ENCODE measurements at places on chromosomes 11 and 22.

DNA sequence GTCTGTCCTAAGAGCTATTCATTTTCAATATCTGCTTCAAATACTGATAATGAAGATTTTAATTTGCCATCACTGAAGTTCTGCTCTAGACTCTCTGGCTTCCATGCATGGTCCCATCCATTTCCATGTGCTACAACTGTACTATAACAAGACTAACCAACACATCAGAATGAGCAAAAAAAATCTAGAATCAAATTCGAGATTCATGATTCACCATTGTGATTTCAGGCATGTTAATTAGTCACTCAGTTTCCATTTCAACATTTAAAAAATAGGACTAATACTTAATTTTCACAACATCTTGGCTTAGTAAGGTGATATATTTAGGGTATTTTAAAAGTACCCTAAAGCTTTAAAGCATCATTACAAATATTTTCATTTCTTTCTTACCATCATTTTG, 22.8 kb downstream of the PICALM start:
- no peak for DNase-seq

- DNase-seq, result no peak
Observed at GRCh38 chr11:655036-655726, 18.1 kb downstream of the DRD4 start.

GRCh38 chr11:105046898-105047579, 1.9 kb upstream of the CARD16 start:
- no peak for DNase-seq

- peak; percentile 13 for DNase-seq
Observed at GRCh38 chr11:19938169-19938856, 222.0 kb downstream of the DBX1 start.

- no peak for DNase-seq
Observed at GRCh38 chr11:128804481-128804880, 62.6 kb downstream of the KCNJ1 start.

GRCh38 chr11:36791957-36792356, 193.9 kb upstream of the RAG2 start:
- no peak for DNase-seq

- DNase-seq, result no peak
Observed at GRCh38 chr11:16956538-16957153, 57.6 kb downstream of the PLEKHA7 start.

GRCh38 chr11:114296605-114297372, 590 bp downstream of the NNMT start:
- DNase-seq, result no peak

DNA sequence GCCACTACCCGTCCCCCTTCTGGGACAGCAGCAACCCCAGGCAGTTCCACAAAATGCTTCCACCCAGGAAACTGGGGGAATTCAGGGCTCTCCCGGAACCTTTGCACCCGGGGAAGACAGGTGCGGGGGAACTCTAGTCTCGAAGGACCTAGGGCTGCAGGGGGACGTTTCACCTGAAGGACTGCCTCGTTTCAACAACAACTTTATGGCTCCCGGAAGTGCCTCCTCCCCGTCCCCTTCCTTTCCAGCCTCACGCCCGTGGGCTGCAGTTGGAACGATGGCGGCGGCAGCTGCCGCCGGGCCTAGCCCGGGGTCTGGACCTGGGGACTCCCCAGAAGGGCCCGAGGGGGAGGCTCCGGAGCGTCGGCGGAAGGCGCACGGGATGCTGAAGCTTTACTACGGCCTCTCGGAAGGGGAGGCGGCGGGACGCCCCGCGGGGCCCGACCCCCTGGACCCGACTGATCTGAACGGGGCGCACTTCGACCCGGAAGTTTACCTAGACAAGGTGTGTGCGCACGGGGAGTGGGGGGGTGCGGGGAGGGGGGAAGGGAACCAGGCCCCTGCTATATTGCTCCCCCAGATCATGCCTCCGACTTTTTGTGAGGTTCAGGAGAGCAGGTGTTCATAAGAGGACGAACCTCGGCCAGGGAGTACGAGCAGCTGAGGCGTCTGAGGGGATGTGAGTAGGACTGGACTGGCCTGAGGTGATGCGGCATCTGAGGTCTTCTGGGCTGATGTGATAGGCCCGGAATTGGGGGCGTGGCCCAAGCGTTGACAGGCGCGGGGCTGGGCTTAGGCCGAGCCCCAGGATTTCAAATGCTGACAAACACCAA, at the start of gene VPS51:
Gene VPS51, plus strand, starts transcription at position 241 of the 833 bp plus-strand sequence. Its CDS starts 37 bp downstream, at position 278.
- DNase-seq, result peak; percentile 88

DNA sequence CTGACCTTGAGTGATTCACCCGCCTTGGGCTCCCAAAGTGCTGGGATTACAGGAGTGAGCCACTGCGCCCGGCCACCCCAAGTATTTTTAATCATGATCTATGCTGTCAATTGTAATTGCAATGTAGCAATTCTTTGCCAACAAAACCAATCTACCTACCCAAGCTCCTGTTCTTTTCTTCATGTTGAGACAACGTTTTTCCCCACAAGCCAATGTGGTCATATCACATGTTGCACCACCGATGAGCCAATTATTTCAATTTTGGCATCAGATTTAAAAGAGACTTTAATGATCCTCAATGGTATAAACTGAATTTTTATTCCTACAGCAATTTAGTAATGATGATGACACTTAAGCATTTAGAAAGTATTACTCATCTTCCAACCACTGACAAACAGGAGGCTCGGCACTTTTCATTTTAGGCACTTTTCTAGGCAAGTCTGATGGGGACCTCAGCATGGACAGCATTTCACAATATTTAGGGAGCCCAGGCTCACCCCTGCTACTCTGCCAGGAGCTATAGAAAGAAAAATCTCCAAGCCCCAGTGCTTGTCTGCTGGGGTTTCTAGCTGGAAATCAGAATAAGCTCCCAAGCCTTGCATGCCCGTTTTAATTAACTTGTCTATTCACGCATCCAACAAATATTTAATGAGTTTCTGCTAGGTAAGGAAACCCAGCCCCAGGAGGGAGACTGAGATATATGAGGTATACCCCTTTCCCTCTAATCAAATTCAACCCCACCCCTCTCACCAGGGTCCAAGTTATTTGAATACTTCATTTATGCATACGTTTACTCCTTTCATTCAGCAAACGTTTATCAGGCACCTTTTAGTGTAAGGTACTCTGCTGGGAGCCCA, 291.4 kb downstream of the ST3GAL4 start:
- DNase-seq, result no peak

DNA sequence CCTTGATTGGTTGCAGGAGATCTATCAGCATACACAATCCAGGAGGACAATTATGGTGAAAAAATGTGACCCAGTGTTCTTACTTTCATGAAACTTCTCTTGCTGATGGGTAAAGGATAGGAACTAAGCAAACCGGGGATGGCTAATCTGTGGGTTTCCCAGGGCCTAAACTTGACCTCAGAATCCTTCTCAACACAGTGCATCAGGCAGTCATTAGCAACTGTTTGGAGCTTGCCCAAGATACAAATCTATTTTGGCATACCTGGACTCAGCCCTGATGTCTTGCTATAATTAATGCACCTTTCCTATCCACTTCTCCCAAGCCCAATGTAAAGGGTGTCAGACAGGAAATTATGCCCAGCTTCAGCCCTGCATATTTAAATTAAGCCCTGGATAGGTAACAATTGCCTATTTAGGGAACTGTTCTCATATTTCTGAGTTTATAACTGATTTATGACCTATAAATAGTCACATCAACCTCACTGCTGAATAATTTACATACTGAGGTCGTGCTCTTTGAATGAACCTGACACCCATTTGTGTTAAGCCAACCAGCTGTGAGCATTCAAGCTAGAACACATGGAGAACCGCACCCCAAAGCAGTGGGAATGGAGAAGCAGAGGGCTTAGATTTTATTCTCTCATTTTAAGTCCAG, 9.2 kb upstream of the PHF21A start:
- no peak for DNase-seq

GRCh38 chr22:24003887-24004286, 1.4 kb downstream of the GSTT4 start:
- no peak for DNase-seq

DNA sequence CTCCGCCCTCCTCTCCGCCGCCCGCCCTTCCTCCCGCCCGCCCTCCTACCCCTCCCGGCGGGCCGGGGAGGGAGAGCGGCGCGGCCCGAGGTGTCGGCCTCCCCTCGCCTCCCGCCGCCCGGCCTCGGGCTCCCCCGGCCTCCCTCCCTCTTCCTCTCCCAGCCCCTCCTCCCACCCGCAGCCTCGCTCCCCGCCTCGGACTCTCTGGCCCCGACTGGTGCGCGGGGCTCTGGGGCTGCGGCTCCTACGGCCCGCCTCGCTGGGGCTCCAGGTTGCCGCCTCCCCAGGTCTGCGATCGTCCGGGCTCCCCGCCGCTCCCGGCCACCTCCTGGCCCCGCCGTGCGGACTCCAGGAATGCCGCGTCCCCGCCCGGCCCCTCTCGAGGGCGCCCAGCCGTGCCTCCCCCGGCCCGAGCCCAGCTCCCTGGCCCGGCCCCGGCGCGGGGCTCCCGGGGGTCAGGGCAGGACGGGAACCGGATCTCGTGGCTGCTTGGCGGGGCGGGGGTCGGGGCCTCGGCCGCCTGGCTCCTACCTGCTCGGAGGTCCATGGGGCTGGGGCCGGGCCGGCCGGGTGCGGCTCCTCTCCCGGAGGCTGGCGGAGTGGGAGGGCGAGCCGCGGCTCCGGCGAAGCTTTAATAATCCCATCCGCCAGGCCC, at the start of gene CLCF1:
Gene CLCF1, minus strand, starts transcription at position 606 of the 655 bp plus-strand sequence. Its CDS starts 59 bp downstream, at position 547.
- peak; percentile 46 for DNase-seq

DNA sequence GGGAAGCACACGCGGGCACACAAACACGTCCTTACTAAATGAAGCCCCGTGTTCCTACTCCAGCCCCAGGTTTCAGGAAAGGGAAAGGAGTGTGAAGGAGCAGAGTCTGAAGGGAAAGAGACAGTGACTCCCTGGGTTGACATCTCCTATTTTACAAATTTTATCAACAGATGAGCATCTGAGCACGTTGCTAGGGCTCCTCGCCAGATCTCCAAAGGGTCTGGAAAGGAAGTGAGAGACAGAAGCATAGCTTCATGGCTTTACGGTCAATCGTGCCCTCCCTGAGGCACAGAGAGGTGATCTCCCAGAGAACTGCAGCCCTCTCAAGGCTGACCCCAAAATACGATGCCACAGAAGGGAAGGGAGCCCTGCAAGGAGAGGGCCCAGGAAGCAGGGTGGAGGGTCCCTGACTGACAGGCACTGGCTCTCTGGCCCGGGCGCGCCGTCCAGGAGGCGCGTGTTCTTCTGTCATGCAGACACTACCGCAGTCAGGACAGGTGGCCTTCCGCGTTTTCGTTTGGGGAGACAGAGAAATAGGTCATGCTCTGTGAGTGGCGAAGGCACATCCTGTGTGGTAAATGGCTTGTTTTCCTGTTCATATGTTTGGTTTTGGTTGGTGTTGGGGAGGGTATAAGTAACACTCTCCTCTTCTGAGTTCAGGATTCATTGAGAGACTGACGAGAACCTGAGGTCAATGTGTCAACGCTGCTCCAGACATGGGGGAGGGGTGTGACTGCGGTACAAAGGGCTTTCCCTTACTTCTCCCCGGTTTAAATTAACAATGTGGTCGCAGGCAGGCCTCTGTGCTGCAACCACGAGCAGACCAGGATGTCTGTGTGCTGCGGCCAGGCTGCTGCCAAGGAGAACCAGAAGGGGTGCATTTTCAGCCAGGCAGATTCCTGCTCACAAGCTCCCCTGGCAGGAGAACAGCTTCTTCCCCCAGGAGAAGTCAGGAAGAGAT, 813.3 kb downstream of the OPCML start:
- DNase-seq, result peak; percentile 56

GRCh38 chr22:40547729-40548143, 88.8 kb downstream of the MRTFA start:
- DNase-seq, result no peak

DNA sequence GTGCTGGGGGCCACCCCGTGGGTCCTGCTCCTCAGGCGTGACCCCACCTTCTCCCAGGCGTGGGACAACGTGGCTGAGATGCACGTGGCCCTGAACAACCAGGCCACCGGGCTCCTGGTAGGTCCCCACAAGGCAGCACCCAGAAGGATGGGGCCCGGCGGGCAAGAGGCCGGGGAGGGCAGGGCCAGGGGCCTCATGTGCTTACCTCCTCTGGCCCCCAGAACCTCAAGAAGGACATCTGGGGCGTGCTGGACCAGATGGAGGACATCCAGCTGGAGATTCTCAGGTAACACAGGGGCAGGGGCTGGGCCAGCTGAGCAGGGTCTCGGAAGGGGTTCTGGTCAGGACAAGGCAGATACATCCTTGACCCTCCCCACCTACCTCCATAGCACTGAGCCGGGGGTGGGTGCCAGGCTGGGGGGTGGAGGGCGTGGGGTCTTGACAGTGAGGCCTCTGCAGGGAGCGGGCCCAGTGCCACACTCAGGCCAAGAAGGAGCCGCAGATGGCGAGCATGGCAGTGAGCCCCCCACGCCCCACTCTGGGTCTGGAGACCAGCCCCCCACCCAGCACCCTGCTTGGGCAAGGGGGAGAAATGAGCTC, 186.3 kb downstream of the IGLL1 start:
- no peak for DNase-seq

DNA sequence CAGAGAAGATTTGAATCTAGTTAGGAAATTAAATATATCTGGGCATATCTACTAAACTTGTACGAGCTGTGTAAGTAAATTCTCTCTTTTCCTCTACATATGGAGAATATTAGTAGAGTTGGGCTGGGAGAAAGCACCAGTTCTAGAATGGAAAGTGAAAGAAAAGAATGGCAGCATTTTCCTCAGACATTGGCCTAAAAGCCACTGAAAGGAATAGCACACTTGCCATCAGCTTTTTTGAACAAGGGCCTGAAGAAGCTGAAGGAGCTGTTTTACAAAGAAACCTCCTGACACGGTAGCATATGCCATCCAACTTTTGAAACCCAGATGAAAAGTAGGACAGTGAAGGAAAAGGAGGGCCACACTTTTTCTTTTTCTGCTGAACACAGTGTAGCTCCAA, 1563.7 kb upstream of the TENM4 start:
- no peak for DNase-seq

DNA sequence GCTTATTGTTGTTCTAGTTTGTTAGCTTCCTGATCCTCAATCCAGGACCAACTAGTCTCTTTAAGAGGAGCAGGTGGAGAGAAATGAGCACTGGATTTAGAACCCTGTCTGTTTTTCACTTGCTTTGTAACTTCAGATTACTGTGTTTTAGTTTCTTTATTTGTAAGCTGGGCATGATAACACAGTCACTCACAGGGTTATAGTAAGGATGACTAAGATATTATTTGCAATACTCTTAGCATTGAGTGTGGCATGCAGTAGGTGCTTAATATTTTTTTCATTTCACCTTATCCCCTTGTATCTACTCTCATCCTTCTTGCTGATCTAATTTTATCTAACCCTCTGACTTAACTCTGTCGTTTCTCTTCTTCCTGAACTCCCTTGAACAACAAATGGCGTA, 33.8 kb downstream of the DNHD1 start:
- DNase-seq, result no peak

DNA sequence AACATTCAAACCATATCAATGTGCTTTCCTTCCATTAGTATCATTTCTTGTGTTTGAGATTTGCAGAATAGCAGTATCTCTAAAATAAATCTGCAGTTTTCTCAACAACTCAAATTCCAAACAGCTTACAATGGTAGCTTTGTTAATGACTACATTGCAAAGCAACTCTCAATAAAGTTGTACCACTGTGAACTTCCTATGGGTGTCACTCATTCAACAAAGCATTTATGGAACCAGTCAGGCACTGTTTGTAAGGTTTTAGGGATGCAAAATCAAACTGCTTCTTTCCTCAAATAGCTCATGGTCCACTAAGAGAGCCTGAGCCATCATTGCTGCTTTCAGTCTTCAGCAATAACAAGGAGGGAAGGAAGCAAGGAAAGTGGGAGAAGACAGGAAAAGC, 91.0 kb downstream of the CCDC83 start:
- DNase-seq, result no peak

GRCh38 chr11:97895572-97895971, 1125.2 kb upstream of the CNTN5 start:
- no peak for DNase-seq

Measured in CD4-positive, alpha-beta T cell treated with Interleukin-4 for 1 hour (primary cell).